ENCODE measurements at places on chromosomes 1 and 21. TPM values are rescaled to one million over a fixed set of nuclear protein-coding genes. Genes with fewer than 3 reads are reported as not detected.

GRCh38 chr1:109827466-109827865 lies 63.7 kb upstream of the EPS8L3 start:
- DNase-seq, result no peak
- H3K4me1 ChIP-seq, result no peaks in the 10 kb centered on the region
- no peaks in the 10 kb centered on the region for H3K27me3 ChIP-seq
- no peaks in the 10 kb centered on the region for H3K36me3 ChIP-seq

- peak overlapping the region; percentile 86 for H3K27ac ChIP-seq
- no peaks in the 10 kb centered on the region for H3K36me3 ChIP-seq
- H3K4me3 ChIP-seq, result no peak overlapping the region
- DNase-seq, result no peak
- H3K27me3 ChIP-seq, result no peaks in the 10 kb centered on the region
Observed at GRCh38 chr1:156591181-156591431, 470 bp upstream of the NAXE start.

DNA sequence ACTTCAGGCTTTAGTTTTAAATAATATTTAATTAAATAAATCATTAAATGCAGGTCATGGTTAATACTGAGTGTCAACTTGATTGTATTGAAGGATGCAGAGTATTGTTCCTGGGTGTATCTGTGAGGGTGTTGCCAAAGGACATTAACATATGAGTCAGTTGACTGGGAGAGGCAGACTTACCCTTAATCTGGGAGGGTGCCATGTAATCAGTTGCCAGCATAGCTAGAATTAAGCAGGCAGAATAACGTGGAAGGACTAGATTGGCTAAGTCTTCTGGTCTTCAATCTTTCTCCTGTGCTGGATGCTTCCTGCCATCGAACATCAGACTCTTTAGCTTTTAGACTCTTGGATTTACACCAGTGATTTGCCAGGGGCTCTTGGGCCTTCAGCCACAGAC lies 85.3 kb downstream of the MAP3K21 start:
- H3K27me3 ChIP-seq, result no peaks in the 10 kb centered on the region
- no peaks in the 10 kb centered on the region for H3K4me1 ChIP-seq
- DNase-seq, result no peak
- H3K27ac ChIP-seq, result no peak overlapping the region

- DNase-seq, result no peak
- no peaks in the 10 kb centered on the region for H3K4me1 ChIP-seq
- H3K36me3 ChIP-seq, result no peaks in the 10 kb centered on the region
- H3K4me3 ChIP-seq, result no peak overlapping the region
- H3K27ac ChIP-seq, result no peak overlapping the region
Observed at GRCh38 chr1:24874611-24875234, 55.4 kb downstream of the RUNX3 start.

DNA sequence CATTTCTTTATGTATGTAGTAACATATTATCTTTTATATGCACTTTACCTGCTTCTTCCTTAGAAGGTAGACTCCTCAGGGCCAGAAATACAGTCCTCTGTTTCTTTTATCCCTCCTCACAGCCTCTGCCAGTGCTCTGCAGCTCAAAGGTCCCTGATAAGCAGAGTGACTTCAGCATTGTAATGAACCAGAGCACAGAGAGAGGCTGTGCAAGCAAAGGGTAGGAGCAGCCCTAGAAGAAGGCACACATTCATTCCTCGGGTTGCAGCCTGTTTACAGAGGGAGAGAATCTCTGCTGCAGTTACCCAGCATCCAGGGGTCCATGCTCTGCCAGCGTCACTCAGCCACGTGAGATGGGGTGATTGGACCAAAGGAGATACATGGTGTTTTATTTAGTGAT lies 101.1 kb downstream of the RHOU start:
- peaks cover 42% of the 10 kb centered on the region for H3K4me1 ChIP-seq
- H3K36me3 ChIP-seq, result no peaks in the 10 kb centered on the region
- H3K27ac ChIP-seq, result peak overlapping the region; percentile 95
- no peak overlapping the region for H3K4me3 ChIP-seq
- no peak for DNase-seq

DNA sequence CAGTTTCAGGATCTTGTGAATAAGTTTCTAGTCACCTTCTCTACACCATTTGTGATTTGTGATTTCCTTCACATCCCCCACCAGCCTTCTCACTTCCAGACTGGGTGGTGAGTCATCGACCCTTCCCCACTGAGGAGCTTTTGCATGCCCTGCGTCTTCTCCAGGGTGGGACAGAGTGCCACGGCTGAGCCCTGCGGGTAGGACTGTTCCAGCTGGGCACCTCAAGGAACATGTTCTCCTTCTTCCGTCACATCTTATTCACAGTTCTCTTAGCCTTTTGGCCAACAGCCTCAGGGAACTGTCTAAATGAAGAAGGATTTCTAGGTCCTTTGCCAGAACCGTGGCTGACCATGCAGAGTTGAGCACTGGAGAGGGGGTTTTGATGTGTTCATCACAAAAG lies 116.5 kb downstream of the TMEM53 start:
- H3K4me1 ChIP-seq, result no peaks in the 10 kb centered on the region
- no peak overlapping the region for H3K27ac ChIP-seq
- H3K27me3 ChIP-seq, result no peaks in the 10 kb centered on the region
- DNase-seq, result no peak

DNA sequence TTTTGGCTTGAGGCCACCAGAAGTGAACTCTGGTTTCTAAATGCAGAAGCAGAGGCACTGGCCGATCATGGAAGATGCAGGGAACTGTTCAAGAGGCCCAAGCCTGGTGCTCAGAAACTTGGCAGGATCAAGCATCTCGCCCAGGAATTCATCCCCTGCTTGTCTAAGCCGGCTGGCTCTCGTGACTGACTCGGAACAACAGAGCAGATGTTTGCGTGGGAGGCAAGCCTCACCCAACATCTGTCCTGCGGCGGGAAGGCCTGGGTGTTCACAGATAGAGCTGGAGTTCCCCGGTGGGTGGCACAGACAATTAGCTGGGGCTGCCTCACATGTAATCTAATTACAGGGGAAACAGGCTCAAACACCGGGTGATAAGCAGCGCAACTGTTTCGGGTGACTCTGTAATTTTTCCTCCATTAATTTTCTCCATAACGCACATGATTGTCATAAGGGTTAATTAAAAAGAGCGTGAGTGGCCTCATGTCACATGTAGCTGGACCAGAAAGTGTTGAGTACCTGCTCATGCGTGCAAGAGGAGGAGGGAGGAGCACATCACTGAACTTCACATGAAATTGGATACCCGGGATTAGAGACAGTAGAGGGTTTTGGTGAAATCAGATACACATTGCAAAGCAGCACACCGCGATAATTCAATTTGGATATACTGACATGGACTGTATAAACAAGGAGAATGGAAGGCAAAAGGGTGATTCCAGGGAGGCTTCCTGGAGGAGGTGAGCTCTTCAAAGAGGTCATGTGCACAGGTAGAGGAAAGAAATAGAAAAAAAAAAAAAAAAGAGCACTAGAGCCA lies 180.0 kb downstream of the ETS2 start:
- H3K4me1 ChIP-seq, result peaks cover 13% of the 10 kb centered on the region
- no peak overlapping the region for H3K4me3 ChIP-seq
- H3K36me3 ChIP-seq, result no peaks in the 10 kb centered on the region
- H3K27me3 ChIP-seq, result no peaks in the 10 kb centered on the region
- H3K27ac ChIP-seq, result no peak overlapping the region
- peak; percentile 29 for DNase-seq

DNA sequence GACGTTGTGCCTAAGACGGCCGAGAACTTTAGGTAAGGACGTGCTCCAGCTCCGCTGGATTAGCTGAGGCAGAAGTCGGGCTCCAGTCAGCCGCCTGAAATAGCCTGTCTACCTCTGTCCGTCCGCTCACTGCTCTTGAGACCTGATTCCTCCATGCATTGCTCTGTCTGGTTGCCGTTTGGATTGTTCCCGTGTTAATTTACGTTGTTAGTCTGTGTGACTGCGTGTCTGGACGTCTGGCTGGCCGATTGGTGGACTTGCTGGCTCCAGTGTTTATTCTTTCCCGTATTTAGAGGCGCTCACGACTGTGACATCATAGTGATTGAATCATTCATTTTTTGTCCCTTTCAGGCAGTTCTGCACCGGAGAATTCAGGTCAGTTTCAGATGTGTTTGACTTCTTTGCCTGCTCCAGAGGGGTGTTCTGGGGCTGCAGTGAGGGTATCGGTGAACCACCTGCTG lies 684 bp downstream of the PPIH start:
- no peaks in the 10 kb centered on the region for H3K27me3 ChIP-seq
- H3K4me3 ChIP-seq, result peak overlapping the region; percentile 68
- no peaks in the 10 kb centered on the region for H3K36me3 ChIP-seq
- H3K4me1 ChIP-seq, result peaks cover 13% of the 10 kb centered on the region

GRCh38 chr1:63663301-63663700 lies 70.1 kb downstream of the PGM1 start:
- no peaks in the 10 kb centered on the region for H3K27me3 ChIP-seq
- H3K27ac ChIP-seq, result no peak overlapping the region
- peaks cover 1% of the 10 kb centered on the region for H3K4me1 ChIP-seq
- no peaks in the 10 kb centered on the region for H3K36me3 ChIP-seq
- H3K4me3 ChIP-seq, result no peak overlapping the region

DNA sequence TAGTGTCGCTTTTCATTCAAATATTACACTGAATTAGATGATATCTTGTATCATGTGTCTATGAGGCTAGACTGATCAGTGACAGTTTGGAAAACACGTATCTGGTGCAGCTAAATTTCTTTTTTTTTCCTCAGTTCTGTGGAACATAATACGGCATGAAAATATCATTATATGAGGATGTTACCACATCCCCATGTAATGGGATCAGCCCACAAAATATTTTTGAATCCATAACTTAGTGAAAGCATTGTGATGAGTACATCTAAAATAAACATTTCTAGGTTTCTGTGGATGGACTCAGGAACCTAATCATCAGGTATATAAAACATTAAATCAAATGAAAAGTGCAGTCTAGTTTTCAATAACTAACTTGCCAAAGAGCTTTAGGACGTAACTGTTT lies 356.3 kb downstream of the USP25 start:
- H3K4me3 ChIP-seq, result no peak overlapping the region
- no peaks in the 10 kb centered on the region for H3K4me1 ChIP-seq
- H3K36me3 ChIP-seq, result no peaks in the 10 kb centered on the region
- no peak overlapping the region for H3K27ac ChIP-seq

DNA sequence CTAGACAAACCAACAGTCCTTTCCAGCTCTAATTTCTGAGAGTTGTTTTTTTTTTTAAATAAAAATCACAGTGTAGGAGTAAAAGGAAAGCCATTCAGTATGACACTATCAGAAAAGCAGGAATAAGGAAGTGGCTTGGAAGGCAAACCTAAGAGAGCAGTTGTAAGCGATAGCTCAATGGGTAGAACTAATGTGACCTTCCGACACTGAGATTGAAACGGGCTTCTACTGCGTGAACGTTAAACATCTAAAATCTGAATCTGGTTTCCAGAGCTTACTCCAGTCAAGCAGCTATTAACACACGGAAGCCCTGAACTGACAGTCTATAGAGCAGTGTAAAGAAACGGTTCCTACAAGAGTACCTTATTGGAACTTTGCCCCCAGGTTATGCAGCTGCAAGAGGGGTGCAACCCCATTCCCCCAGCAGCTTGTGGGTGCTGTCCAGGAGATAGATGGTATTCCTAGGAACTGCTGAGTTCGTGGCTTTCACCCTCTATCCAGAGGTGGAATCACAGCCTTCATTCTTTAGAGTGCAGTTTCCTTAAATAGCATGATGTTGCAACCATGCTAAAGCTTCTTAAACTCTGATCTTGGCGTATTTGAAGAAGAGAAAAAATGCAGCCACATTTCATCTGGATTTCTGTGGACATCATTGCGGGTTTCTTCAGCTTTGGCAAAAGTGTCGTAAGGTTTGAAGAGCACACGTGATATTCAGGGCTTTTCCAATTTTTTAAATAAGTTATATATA lies 3.3 kb upstream of the IRF2BP2 start:
- H3K36me3 ChIP-seq, result no peaks in the 10 kb centered on the region
- no peak for DNase-seq
- H3K4me3 ChIP-seq, result no peak overlapping the region
- no peaks in the 10 kb centered on the region for H3K27me3 ChIP-seq

GRCh38 chr1:234230414-234230862 lies 142.8 kb upstream of the COA6 start:
- no peaks in the 10 kb centered on the region for H3K36me3 ChIP-seq
- H3K4me1 ChIP-seq, result peaks cover 6% of the 10 kb centered on the region
- H3K4me3 ChIP-seq, result no peak overlapping the region
- no peak overlapping the region for H3K27ac ChIP-seq
- no peaks in the 10 kb centered on the region for H3K27me3 ChIP-seq

DNA sequence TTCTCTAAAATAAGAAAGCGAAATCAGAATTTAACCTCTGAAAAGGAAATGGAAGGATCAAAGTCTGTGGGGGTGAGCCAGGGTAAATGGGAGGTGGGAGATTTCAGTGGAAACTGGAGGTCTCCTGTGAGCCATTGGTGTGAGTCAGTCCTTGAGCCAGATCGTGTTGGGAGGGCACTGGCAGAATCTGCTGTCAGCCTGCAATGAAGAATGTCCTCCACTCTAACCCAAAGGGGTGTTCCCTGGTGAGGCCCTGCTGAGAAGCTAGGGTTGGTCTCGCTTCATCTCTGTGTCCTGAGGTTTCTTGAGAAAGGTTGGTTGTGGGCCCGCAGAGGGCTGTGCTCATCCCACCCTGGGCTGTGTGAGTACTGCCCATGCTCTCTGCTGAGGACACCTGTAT lies 2.4 kb downstream of the QSOX1 start:
- peak overlapping the region; percentile 89 for H3K27ac ChIP-seq
- DNase-seq, result no peak
- no peaks in the 10 kb centered on the region for H3K36me3 ChIP-seq
- H3K27me3 ChIP-seq, result no peaks in the 10 kb centered on the region
- peaks cover 72% of the 10 kb centered on the region for H3K4me1 ChIP-seq

DNA sequence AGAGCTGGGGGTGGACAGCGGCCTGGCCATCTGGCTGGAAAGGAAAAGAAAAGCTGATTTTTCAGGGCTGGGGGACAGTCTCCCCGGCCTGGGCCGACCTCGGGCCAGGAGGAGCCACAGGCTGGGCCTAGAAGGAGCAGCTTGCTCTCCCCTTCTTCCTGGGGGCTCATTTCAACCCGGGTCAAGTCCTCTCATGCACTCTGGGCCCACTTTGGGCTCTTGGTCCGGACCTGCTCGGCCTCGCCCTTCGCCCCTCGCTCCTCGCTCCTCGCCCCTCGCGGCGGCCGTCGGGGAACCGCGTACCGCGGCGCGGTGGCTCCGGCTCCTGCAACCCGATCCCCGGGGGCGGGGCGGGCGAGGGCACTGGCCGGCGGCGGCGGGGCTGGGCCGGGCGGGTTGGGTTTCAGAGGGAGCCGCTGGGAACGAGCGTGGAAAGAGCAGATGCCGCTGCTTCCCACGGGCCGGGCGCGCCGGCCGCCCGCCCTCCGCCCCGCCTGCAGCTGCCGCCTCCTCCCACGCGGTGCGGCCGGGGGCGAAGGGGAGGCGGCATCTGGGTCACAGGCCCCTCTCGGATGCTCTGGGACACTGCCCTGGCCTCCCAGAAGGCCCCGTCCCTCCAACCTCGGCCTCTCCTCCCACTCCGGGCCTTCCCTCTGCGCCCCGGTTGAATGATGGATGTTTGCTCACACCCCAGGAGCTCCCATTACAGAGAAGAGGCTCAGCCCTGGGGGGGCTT lies 6.6 kb downstream of the HEYL start:
- DNase-seq, result peak; percentile 92
- H3K4me3 ChIP-seq, result no peak overlapping the region
- H3K4me1 ChIP-seq, result peaks cover 64% of the 10 kb centered on the region
- no peaks in the 10 kb centered on the region for H3K27me3 ChIP-seq

- DNase-seq, result no peak
- H3K4me1 ChIP-seq, result no peaks in the 10 kb centered on the region
- no peaks in the 10 kb centered on the region for H3K36me3 ChIP-seq
Observed at GRCh38 chr21:38206646-38207045, 50.1 kb upstream of the KCNJ15 start.

The SHISAL2A gene
- not detected for total RNA-seq

The SERPINC1 gene
- not detected for total RNA-seq

The ACTL8 gene
- not detected for total RNA-seq

The USP33 gene
- 53.1 TPM for total RNA-seq

The APCS gene
- 4.2 TPM for total RNA-seq

The ZNF593OS gene
- total RNA-seq, result not detected

Data from body of pancreas (tissue), 4 donors.